ENCODE measurements at places on chromosomes 7 and 10.

DNA sequence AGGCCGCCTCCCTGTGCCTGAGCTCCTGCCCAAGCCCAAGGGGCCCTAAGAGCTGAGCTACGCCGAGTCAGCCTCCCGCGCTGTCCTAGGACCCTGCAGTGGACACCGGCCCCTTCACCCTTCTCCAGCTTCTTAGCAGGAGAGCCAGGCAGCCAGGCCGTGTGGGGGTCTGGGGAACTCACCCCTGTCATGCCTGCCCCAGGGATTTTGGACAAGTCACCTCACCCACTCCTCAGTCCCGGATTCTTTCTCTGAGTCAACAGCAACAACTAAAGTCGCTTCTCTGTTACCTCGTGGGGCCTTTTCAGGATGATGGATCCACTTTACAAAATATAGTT lies 79.3 kb downstream of the MKI67 start:
- DNase-seq: no peak

DNA sequence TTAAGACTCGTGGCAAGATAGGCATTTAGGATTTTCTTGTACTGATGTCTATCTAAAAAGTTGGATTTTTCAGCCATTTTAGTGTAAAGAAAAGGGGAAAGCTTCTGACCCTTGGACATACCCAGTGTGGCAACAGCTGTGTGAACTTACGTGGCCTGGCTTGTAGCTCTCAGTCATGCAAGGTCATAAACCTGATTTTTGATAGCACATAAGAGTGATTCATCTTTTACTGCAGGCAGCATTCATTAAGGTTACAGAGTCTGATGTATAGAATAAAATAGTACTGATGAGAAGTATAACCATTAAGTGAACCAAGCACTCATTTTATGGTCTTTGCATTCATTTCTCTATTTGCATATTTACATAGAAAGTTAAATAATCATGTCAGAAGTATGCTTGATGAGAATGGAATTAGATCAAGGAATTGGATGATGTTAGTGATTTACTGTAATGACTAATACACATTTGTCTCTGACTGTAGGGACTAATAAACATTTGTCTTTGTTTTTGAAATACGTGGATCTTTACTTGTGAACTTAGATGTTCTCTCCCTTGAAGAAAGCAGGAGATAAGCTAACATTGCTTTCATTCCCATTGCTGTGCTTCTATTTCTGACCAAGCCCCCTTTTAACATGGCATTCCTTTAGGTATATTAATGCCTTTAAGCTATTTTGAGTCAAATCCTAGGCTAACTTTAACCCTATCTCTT lies 88.2 kb downstream of the GSDME start:
- DNase-seq: no peak

GRCh38 chr7:132350741-132351140 lies 225.5 kb downstream of the PLXNA4 start:
- no peak for DNase-seq

DNA sequence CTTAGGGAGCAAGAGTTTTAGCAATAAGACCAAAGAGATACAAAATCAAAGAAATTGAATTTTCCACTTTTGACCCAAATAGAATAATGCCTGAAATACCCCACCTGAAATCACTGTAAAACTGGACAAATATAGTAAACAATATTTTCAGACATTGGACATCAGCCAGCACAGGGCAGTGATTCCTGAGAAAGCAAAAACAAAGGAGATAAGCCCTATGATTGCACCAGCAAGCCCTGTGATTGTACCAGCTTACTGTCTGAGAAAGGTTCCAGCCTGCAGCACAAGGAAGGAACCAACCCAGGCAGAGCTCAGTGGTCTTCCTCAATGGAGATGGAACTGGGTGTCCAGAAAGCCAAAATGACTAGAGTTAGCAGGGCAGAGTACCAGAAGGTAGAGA lies 10.3 kb downstream of the TMEM106B start:
- no peak for DNase-seq

GRCh38 chr10:26534384-26534783 lies 96.2 kb downstream of the APBB1IP start:
- no peak for DNase-seq
